ENCODE measurements at places on chromosomes 11 and 22.

DNA sequence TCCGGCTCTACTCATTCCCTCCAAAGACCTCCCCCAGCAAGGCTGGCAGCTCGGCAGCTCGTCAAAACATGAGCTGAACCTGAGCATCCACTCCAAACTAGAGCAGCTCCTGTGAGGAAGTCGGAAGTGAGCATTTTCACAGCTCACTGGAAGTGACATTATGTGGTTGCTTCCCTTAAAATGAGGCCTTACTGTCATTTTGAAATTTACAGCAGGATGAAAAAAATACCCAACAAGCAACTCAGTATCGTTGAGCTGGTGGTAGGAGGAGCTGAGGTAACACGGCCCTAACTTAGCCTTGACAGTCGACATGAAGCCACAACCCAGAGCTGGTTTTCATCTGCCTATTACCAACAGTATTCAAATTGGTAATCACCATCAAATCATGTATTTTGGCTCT, 38.0 kb upstream of the ARFGAP3 start:
- no peak for DNase-seq

DNA sequence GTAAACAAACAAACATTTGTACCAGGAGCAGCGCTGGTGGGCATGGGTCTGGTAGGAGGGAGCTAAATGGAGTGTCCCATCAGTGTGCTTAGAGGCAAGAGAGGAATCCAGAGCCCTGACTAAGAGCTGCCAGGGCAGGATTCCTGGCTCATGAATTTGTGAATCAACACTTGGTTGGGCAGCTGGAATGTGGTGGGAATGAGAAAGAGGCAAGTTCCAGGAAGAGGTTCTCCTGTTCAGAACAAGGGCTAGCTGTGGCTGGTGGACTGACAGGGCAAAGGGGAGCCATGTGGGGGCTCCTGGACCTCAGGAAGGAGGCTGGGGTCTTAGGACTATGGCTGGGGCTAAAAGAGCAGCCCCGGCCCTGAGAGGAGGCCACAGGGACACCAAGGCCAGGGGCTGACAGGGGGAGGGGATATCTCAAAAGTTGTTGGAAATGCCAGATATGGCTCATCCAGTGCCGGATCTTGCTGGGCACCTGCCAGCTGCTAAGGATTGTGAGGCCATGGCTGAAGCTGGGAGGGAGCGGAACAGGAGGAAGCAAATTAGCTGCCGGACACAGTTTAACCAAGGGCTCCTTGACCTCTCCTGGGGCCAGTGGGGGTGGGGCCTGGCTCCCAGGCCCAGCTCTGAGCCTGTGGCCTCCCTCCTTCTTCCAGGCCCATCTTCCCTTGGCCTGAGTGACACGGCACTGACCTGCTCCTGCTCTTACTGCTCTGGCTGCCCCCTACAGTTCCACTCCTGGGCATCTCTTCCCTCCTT, 14.6 kb upstream of the P2RY6 start:
- no peak for DNase-seq

- DNase-seq: no peak
Observed at GRCh38 chr11:45323601-45324249, 37.6 kb upstream of the SYT13 start.

GRCh38 chr11:96906476-96906875, 516.7 kb downstream of the JRKL start:
- DNase-seq: no peak

DNA sequence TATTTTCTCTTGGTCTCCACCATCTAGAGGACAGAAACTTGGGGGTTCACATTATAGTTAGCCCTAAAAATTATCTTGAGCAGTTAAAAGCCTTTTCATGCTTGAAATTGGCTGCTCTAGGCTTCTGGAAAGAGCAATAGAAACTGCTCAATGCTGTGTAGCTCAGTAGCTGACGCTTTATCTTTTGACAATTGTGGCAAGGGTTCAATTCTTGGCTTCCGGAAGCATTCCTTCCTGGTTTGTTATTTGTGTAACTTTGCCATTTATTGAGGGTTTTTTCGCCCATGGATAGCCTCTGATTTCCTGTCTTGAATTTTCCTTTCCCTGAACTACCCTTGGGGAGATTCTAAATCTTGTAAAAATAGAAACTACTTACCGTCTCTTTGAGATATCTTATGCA, 10.3 kb upstream of the OR56A1 start:
- no peak for DNase-seq

DNA sequence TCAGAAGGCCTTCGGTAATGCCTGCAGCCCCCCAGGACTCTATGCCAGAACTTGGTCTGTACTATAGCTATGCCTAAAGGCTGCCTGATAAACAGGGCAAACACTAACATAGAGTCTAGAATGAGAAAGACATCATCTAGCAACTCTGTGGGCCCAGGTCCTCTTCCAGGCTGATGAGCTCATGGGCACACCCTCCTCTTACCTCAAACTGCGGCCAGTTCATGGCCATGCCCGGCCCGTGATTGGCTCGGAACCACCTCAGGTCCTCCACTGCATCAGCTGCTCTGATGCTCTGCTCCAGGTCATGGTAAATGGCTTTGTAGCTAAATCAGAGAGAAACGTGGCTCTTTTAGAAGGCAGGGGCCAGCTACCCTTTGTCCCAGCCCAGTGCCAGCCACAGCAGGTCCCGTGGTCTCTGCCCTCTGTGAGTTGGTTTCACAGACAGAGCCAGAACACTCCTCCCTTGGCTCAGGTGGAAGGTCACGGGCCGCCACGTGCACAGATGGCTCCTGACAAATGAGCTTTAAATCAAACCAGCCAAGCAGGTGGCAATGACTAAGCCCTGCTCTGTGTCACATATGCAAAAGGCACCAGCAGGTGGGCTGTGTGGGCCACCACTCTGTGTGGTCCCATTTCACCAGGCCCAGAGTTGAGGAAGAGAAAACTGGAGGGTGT, 25.0 kb upstream of the ARFGAP3 start:
- peak; percentile 2 for DNase-seq

DNA sequence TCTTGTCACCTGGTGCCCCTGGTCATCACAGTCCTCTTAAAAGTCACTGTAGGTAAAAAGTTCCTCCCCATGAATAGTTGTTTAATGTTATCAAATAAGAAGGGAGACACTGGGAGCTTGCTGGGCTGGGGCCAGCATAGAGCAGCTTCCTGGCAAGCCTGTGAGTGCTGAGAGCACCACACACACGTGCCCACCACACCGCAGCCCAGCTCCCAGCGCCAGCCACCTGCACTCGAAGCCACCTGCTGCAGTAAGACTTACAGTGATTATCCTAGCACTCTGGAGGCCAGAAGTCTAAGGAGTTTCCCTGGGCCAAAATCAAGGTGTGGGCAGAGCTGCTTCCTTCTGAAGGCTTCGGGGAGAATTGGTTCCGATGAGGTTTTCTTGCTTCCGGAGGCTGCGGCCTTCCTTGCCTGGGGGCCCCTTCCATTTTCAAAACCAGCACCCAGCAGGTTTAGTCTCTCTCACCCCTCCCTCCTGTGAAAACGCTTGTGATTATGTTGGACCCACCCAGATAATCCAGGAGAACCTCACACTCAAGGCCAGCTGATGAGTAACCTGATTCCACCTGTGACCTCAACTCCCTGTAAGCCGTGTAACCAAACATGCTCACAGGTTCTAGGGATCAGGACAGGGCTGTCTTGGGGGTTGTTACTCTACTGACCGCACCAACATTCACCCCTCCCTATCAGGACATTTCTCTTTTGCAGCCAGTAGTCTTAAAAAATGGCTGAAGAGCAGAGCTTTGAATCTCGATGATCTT, 687.2 kb downstream of the TBC1D22A start:
- DNase-seq: no peak

DNA sequence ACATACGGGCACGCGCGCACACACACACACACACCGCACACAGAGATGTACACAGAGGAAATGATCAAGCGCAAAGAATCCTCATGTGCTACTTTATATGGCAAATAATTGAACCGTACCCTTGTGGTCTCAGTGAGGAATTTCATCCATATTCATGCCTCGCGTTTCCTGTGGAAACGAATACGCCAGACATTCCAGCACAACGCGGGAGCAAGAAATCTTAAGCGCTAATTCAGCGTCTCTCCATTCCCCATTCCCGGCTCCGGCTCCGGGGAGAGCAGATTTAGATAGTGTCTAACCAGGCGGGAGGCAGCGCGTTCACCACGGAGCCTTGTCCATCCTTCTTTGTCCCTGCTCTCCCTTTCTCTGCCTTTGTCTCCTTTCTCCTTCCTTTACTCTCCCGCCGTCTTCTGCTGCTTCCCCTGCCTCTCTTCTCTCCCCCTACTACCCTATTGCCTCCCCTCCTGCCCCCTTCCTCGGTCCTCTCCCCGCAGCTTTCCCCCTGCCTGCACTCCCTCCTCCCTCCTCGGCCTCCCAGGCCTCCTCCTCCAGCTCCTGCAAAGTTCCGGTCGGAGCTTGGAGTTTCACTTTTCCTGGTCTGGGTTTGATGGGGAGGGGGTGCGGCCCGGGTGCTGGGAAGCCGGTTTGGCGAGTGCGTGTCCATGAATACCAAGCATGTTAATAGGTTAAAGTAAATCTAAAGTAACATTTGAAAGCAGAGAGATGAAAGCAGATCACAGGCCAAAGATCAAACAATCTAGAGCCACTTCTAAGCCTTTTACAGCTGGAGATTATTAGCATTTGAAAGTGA, 579.3 kb downstream of the BUD13 start:
- DNase-seq: no peak

DNA sequence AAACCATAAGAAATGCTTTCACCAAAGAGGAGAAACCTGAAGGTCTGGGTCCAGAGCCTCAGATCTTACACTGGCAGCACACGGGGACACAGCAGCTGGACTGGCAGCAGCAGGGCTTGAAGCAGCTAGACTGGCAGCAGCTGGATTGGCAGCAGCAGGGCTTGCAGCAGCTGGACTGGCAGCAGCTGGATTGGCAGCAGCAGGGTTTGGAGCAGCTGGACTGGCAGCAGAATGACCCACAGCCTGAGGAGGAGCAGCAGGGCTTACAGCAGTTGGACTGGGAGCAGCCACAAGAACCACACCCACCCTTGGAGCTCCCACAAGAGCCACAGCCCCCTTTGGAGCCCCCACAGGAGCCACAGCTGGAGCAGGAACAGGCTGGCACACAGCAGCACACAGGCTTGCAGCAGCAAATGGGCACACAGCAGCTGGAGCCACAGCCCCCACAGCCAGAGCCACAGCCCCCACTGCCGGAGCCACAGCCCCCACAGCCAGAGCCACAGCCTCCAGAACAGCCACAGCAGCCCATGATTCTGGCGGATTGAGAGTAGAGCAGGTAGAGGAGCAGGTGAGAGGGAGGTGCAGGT, at the start of gene KRTAP5-11:
TSS of gene KRTAP5-11 (minus strand) at position 567 of the 587 bp plus-strand sequence. CDS start at position 529, 38 bp downstream.
- DNase-seq: no peak

- no peak for DNase-seq
Observed at GRCh38 chr11:134252346-134253187, 585 bp downstream of the THYN1 start.

GRCh38 chr11:57155400-57155799, 26.4 kb upstream of the LRRC55 start:
- DNase-seq: no peak

- DNase-seq: peak; percentile 36
Observed at GRCh38 chr22:47043835-47044721, 281.6 kb downstream of the TBC1D22A start.

GRCh38 chr22:23387827-23388516, 192.1 kb downstream of the IGLL1 start:
- DNase-seq: no peak

- DNase-seq: no peak
Observed at GRCh38 chr11:68840661-68841653, 759 bp downstream of the CPT1A start.

Data from NCI-H1694 treated with DMSO at 0.1 percent for 48 hours (cell line).